ENCODE measurements at places on chromosomes 6 and 20. TPM values are rescaled to one million over a fixed set of nuclear protein-coding genes. Genes with fewer than 3 reads are reported as not detected.

ADGRF5 gene
- total RNA-seq = 0.70 TPM

OR12D3 gene
- not detected for total RNA-seq

RAET1G gene
- not detected for total RNA-seq

SAPCD1 gene
- 0.69 TPM for total RNA-seq

BTNL2 gene
- not detected for total RNA-seq

TPX2 gene
- 7.2 TPM for total RNA-seq

LSM14B gene
- 34.7 TPM for total RNA-seq

ENPP4 gene
- 9.1 TPM for total RNA-seq

CYP24A1 gene
- total RNA-seq = 15.5 TPM

RFX6 gene
- not detected for total RNA-seq

BPIFA3 gene
- not detected for total RNA-seq

BNIP5 gene
- not detected for total RNA-seq

SOX4 gene
- total RNA-seq = 103 TPM

FGD2 gene
- not detected for total RNA-seq

CFAP61 gene
- not detected for total RNA-seq

C20orf202 gene
- total RNA-seq = not detected

B3GALT4 gene
- 5.9 TPM for total RNA-seq

CASS4 gene
- not detected for total RNA-seq

RAB5IF gene
- total RNA-seq = 117 TPM

SIRPD gene
- not detected for total RNA-seq

SLC25A27 gene
- total RNA-seq = 15.3 TPM

PTCRA gene
- total RNA-seq = not detected

HRH3 gene
- total RNA-seq = not detected

ULBP3 gene
- 10.9 TPM for total RNA-seq

SPEF1 gene
- not detected for total RNA-seq

PLN gene
- total RNA-seq = not detected

OTOR gene
- total RNA-seq = not detected

PNPLA1 gene
- not detected for total RNA-seq

LAMA2 gene
- total RNA-seq = 0.52 TPM

TXLNB gene
- total RNA-seq = not detected

TMC2 gene
- not detected for total RNA-seq

PAK5 gene
- not detected for total RNA-seq

IRF4 gene
- not detected for total RNA-seq

Measured in renal cortical epithelial cell (primary cell).